ENCODE measurements at places on chromosomes 6 and 20.

DNA sequence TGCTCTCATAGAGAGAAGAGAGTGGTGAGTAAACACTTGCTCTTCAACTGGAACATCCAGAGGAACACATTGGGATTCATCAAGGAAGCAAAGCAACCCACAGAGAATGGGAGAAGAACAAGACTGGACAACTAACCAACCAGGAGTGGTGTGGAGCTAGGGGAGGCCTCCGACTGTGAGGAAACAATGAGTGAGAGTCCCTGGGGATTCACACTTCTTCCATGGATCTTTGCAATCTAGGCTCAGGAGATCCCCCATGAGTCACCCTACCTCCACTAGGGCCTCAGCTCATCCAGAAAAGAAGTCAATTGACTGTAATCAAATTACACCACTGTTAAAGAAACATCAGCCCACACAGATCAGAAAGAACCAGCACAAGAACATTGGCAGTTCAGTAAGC is 42.3 kb upstream of the CLVS2 start:
- DNase-seq = no peak

DNA sequence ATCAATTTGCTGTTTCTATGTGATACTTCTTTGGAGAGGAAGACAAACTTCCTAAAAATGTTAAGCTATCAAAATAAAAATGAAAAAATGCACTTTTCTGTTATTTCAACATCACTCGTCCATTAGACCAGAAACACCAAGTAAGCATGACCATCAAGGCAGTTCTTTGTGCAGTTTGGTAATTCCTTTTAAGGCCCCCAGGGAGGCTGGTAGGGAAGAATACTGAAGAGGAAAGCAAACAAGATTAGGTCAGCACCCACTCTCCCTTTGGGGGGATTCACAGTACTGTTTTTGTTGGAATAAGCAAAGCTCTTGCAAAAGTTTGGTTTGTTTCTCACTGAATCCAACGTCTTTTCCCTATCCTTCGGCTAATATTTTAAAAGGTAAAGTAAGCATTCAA is 206.8 kb upstream of the SLC35B3 start:
- DNase-seq = no peak

GRCh38 chr20:4729265-4729664 is 7.6 kb downstream of the PRND start:
- no peak for DNase-seq

GRCh38 chr6:9455864-9456658 is 958.8 kb downstream of the TFAP2A start:
- no peak for DNase-seq

GRCh38 chr6:169955731-169956437 is 204.5 kb downstream of the ERMARD start:
- no peak for DNase-seq

DNA sequence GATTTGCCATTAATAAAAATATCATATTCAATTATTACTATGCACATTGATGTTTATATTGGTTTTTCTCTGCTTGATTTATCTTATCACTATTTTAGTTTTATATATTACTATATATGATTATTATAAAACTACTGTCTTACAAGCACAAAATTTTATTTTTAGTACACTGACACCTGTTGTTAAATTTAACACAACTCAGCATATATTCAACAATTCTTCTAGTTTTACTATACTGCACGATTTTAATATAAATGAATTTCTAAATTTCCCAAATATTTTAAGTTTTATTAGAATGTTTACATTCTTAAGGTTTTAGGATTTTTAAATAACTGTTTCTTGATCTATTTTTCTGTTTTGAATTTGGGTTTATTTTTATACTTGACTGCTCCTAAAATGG is 889.8 kb upstream of the GJE1 start:
- no peak for DNase-seq

- no peak for DNase-seq
These were observed 622.6 kb downstream of the EPM2A start for GRCh38 chr6:145112711-145113148.

DNA sequence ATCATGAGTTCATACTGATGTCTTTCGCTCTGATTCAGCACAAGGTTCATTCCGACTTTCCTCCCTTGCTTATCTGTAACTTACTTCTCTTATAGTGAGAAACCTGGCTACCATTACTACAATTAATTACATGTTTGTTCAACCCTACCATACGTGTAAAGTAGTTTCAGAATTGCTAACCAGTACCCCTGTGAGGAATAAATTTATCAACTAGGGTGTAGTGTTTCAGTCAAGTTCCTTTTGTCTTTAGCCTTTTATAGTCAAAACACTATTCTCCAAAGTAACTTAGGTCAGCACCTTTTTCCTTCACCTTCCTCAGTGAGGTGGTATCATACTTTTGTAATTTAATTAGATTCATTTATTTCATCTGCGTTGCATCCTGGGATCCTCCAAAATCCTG is 64.9 kb downstream of the MAP3K4 start:
- DNase-seq = no peak

- no peak for DNase-seq
These were observed 38.5 kb upstream of the TFB1M start for GRCh38 chr6:155352811-155353210.

GRCh38 chr6:37679539-37680476 is 17.9 kb downstream of the MDGA1 start:
- DNase-seq = no peak

DNA sequence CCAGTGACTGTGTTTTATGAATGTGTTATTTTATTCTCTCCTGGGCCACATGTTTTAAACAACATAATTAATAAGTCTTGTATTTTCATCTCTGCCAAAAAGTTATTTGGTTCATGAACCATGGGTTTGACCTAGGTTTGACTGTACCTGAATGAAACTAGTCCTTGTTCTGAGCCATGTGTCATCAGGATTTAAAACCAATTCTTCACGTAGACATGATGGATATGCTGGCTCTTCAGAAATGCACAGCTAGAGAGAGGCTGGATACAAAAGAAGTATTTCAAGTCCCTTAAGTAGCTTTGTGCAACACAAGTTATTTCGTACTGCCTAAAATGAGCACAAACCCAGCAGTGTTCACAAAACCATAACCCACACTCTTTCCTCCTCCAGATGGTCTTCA is 116.1 kb downstream of the IBTK start:
- DNase-seq = no peak

GRCh38 chr20:48656137-48656536 is 171.7 kb downstream of the PREX1 start:
- no peak for DNase-seq

DNA sequence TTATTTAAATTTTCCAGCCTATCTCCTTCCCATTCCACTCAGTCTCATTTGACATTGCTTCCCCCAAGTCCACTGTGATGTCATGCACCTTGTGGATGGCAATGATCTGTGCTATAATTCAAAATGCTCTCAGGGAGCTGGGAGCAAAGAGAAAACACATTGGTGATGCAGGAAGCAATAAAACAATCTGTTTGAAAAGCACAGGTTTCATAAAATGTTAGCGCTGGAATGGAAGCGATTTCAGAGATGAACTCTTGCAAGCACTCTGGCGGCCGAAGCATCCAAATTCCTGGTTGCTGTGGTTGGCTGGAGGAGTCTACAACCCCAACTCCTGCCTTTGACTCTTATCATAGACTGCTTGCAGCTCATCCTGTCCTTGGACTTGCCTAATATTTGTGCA is 167.0 kb downstream of the GMPR start:
- DNase-seq = no peak

DNA sequence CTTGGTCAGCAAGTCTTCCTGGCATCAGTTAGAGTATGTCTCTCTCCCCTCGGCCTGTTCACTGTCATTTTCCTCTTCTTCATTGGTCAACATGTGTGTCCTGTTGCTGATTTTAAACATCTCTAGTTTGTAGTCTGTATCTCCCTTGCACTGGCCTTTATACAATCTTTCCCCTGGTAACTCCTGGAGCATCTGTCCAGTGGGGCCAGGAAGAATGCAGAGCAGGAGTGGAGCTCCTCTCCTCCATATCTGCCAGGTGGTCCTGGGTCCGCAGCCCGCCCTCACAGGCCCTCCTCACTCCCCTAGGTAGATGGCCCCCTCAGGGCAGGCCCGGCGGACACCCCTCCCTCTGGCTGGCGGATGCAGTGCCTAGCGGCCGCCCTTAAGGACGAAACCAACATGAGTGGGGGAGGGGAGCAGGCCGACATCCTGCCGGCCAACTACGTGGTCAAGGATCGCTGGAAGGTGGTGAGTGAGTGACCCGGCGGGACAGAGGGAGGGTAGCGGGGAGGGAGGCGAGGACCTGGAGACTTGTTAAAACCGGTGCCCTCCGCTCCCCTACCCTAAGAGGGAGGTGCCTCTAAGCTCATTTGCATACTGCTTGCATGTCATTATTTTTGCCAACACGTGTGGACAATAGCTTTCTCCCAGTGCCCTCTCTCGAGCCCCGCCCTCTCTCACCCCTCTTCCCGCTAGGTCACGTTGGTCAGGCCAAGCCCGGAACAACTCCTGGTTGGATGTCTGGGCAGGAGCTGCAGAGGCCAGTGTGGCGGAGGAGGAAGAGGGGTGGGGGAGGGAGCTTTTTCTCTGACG is 3.2 kb downstream of the TTBK1 start:
- peak; percentile 51 for DNase-seq

DNA sequence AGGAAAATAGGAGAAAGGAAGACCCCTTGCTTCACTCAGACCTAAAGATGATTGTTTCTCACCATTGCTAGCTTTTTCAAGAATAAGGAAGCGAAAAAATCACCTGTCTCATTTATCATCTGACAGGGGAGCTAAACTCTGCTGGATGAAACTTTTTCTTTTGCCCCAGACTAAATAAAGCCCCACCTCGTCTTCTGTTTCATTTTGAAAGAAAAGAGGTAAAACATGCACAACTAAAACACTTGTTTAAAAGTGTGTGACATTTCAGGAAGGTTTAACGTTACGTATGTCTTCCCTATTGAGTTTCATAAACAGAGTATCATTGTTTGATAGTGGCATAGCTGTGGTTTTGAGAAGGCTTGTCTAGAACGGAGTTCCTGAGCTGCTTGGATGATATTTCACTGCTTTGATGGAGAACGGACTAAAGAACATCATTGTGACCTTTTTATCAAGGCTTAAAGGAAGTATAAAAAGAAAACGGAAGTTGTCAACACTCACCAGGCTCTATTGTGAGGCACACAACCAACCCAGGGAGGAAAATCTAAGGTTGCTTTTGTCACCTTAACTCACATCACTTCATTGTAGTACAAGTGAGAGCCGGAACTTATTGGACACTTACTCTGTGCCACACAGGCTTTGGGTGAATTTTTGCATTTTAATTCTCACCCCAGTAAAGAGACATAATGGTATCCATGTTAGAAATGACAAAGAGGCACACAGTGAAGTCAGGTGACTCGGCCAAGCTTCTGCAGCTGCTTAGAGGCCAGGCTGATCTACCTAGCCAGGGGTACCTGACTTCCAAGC is 29.5 kb downstream of the TSHZ2 start:
- DNase-seq = no peak

DNA sequence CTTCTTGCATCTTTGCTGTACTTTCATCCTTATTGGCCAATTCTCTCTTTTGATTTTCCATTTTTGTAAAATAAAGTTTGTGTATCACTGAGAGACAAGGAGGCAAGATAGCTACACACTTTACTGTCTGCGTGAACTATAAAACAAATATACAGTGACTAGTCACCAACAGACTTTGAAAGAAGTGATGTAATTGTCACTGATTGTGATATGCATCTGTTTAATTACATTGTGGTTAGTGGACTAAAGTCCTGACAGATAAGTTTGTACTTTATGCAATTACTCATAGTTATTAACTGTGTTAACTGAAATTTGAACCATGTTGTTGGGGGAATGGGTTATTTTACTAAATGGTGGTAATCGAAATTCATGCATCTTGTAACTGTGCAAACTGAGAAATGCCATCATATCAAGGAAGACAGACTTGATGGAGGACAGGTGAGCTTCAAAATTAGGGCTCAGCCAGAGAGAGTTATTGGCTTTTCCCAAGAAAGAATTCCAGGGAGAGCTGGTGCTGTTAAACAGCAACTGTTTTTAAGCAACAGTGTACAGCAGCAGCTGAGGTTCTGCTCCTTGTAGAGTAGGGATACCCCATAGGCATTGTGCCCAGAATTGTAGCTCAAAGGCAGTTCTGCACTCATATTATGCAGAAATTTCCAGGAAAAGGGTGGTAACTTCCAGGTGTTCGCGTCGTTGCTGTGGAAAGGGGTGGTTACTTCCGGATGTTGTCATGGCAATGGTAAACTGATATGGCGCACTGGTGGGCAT is 62.9 kb downstream of the EFHC1 start:
- DNase-seq = no peak

GRCh38 chr20:18754030-18754652 is 59.4 kb upstream of the SCP2D1 start:
- no peak for DNase-seq

- no peak for DNase-seq
These were observed 46.2 kb downstream of the ISM1 start for GRCh38 chr20:13267231-13267630.

DNA sequence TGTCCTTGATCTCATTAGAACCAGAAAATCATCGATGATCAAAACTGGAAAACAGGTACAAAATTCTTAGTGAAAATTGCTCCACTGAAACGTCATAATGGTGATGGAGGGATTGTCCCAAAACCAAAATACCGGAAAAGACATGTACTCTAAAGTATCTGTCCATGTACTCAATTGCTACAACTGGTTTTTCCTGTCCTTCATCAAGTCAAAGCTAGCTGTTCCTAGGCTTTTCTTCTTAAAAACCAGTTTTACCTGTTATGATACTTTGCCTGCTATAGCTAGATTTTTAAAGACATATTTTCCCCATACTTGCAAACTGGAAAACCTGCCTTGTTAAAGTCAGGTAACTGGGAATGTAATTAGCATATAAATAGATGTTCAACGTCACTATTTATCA is 50.5 kb upstream of the LRRC1 start:
- no peak for DNase-seq

DNA sequence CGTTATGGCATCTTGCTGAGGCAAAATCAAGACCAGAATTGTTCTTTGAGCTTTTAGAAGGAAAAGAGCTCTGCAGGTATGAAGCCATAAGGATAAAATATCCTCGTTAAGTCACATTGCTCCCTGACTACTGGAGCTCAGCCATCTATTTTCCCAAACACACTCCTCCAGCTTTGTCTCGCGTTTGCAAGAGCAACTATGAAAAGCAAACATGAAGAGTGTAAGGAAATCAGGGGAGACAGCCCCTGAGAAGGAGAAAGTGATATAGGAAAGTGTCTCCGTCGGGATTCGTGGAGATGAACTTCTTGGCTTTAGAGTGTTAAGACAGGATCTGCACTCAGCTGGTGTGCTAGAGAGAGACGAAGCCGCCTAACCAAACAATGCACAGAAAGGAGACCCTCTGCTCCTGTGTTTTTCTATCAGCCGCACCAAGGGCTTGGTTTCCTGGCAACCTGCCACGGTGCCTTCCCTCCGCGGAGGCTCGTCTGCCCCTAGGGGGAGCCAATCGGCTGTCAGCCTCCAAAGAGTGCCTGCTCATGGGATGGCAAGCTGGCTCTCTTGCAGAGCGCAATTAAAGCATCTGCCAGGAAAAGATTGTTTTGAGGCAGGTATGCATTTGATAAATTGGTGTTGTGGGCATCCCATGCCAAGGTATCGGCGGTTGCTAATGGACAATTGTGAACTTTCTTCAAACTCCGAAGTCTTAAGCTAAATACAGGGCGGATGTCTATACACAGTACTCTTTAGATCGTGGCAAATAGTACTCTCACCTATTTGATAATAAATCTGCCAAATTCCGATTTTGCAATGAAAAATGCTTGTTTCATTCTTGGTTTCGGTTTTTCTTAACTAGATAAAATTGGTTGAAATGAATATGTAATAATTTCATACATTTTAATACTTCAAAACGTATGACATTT is 603.2 kb downstream of the RNF144B start:
- peak; percentile 64 for DNase-seq

GRCh38 chr6:5446362-5447075 is 185.2 kb downstream of the FARS2 start:
- DNase-seq = no peak

GRCh38 chr20:38883981-38884733 is 42.1 kb upstream of the FAM83D start:
- DNase-seq = no peak

Measured in left ventricle myocardium inferior (tissue), 1 donor.